GM13977 (cell line): ENCODE measurements at places on chromosomes 3 and 15.
A peak's percentile ranks its signal among the peaks of the same experiment; 100 is the strongest.

DNA sequence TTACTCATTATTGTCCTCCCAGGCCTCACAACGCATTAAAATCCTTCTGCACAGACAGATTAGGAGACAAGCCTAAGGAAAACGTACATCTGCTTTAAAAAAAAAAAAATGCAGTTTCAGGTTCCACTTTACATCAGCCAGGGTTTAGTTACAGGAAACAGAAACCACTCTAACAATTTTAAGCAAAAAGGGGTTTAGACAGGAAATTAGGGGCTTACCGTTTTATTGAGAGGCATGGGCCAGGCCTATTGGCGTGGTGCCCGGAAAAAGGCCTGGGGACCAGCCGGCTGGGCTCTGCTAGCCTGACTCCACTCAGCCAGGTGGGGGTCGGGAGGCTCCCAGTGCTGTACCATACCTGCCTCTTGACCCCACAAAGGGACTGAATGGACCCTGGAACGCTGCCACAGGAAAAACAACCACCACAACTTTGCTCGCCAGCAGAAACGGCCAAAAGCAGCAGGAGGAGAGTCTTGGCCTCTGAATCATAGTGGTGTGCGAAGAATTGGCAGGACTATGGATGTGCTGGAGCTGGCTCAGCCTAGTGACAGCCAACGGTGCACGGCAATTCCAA lies 124.3 kb downstream of the CHSY1 start:
- DNase-seq: peak; percentile 72

DNA sequence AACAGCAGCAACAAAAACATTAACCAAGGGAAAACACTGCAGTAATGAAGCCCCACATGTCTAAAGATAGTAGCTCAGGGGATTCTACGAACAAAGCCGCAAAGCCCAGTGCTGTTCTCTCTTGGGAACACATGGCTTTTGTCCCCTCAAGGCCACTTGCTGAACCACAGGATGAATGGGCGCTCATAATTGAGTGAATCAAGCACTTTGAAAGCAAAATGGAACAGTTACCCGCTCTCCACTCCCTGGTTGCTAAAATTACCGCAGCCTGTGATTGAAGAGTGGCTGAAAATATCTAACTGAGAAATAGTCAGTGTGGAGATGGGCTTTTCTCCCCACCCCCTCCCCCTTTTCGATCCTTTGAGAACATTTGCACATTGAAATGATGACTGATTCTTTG lies 39.6 kb downstream of the RASGRF1 start:
- no peak for DNase-seq

DNA sequence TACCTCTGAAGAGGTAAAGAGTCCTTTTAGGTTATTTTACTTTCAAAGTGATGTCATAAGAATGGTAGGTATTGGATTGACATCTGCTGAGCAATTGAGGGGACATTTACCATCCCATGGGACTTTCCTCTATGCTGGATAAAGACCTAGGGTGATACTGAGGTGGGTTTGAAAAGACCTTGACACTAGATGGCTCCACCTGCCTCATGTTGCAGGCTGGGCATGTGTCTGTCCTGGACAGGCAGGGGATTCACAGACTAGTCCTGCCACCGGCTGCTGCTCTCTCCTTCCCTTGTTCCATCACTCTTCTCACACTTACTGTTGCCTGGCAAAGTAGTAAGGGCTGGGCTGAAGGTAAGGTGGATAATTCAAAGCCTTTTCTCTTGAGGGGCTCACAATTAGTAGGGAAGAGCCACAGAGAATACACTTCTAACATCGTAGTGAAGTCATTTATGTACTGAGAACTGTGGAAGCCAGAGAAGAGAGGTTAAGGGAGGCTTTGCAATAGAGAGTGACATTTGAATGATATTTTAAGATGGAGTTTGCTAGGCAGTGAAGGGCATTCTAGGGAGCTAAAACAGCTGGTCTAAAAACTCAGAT lies 27.7 kb downstream of the TRAK1 start:
- peak; percentile 77 for DNase-seq

GRCh38 chr3:157429708-157430107 lies 6.9 kb upstream of the PTX3 start:
- DNase-seq: no peak

DNA sequence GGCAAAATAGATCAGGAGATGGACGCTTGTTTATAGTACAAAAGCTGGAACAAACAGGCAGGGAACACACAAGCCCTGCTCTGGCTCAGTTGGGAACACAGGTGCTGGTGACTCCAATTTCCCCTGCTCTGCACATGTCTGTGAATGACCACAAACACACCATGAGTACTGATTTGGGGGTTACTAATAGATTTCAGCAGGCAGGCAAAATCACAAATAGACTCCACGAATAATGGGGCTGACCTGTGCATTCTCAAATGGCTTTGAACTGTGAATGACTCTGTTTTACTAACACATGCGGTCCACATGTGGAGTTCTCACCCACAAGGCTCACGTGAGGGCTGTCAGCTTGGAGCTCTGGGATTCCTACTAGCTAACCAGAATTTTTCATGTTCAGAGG lies 3.9 kb downstream of the RTP3 start:
- DNase-seq: no peak

- DNase-seq: no peak
Measured at GRCh38 chr3:171832989-171833388, 10.2 kb upstream of the TMEM212 start.

GRCh38 chr3:112874725-112875124 lies 28.1 kb upstream of the CD200R1L start:
- no peak for DNase-seq

GRCh38 chr3:10514407-10515069 lies 9.2 kb upstream of the ATP2B2 start:
- DNase-seq: no peak

GRCh38 chr3:55267206-55267930 lies 219.7 kb downstream of the WNT5A start:
- DNase-seq: no peak

GRCh38 chr3:158847452-158847821 lies 45.6 kb downstream of the MFSD1 start:
- DNase-seq: no peak

- DNase-seq: peak; percentile 48
Measured at GRCh38 chr15:63043335-63044076, 959 bp downstream of the TPM1 start.
